ENCODE measurements at places on chromosomes 7 and 10.

DNA sequence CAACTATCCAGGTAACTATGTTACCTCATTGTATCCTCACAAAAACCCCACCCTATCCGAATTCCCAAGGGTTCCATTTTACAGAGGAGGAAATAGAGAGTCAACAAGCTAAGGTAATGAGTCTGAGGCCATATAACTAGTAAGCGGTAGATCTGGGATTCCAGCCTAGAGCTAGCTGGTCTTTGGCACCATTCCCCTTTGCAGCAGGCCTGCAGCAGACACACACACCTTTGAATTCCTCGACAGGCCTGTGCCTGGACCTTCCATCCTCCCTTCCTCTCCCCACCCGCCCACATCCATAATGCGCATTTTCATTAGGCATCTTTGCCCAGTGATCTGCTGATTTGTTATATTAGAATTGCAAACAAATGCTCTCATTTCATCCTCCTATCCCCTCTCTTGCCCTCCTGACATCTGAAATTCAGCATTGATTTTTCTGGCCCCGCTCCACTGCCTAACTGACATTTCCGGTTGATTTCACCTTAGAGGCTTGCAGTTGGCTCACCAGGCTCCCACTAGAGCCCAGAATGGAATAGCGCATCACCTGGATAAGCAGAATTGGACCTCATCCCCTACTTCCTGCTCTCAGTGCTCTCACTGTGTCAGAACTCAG is 129.5 kb downstream of the PLXNA4 start:
- DNase-seq = no peak

DNA sequence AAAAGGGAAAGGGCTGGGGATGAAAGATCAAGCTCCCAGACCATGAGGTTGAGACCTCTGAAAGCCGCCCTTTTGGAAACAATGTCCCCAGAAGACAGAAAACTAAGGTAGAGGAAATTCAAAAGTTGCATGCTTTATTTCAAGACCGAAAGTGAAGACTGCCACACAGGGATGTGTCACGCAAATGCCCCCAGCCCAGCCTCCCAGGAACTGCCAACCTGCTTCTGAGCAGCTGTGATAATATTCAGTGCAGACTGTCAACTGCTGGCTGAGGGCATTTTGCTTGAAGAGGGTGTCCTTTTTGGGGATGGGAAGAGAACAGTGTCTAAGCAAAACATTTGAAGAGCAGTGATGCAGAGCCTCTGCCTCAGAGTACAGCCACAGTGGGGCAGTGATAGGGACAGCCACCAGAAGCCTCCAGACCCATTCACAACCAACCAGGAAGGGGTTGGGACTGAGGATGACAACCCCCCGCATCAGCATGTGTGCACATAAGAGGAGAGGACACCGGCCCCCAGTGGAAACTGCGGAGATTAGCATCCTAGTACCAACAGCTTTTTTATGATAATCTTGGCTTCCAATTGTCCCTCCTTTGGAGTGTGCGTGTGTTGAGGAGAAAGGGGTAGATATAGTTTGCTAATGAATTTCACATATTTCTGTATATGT is 34.7 kb upstream of the NFE2L3 start:
- DNase-seq = no peak

DNA sequence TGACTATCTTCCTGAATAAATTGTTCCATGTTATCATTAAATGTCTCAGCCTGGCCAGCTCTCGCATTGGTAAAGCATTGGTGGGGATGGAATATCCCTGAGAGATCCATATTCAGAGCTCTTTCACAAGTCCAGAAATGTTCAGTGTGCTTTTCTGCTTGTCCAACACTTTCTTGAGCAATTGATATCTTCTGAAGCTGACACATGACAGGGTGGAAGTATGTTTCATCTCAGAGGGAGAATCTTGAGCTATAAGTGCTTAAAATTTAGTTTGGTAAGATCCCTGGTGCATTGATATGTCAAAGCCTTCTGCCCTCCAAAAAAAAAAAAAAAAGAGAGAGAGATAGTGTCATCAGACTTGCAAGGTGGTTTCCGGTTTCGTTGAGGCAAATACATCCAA is 7.4 kb downstream of the IFIT3 start:
- DNase-seq = no peak

DNA sequence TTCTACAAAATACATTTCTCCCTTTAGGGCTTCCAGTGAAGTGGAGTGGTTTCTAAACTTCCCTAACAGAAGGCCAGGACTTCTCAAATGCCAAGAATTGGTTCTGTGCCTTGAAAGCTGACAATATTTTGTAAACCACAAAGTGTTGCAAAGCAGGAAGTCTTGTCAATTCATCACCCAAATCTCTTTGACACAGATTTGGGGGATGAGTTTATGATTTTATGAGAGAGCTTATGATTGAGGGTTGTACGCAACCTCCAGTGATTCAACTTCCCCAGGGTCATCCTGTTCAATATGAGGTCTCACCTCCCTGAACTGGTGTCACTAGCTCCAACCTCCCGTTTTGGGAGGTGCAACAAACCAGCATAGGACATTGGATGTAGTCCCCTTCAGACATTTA is 83.7 kb downstream of the PRLHR start:
- DNase-seq = no peak

DNA sequence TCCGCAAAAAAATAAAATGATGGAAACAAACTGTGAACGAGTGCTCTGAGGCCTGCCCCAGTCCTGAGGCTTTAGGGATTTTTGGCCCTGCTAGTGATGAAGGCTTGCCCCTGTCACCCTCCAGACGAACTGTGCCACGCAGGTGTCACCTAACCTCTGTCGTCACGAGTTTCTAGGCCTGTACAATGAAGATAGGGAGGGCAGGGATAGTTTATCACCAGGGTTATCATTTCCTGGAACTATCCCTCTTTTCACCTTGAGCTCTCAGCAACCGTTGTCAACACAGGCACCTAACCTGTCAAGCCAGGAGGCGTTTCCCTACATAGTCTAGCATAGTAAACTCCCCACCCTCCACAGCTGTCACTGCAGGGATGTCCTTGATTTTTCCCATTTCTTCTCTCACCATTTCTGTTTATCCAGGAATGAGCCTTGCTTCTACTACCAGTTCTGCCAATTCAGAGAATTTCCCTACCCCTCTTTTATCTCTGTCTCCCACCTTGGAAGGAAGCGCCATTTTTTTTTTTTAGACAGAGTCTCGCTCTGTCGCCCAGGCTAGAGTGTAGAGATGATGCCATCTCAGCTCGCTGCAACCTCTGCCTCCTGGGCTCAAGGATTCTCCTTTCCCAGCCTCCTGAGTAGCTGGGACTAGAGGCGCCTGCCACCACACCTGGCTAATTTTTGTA is 2.2 kb upstream of the ACHE start:
- no peak for DNase-seq

Measured in AG10803 (cell line).